ENCODE measurements at places on chromosomes 11 and 22.

DNA sequence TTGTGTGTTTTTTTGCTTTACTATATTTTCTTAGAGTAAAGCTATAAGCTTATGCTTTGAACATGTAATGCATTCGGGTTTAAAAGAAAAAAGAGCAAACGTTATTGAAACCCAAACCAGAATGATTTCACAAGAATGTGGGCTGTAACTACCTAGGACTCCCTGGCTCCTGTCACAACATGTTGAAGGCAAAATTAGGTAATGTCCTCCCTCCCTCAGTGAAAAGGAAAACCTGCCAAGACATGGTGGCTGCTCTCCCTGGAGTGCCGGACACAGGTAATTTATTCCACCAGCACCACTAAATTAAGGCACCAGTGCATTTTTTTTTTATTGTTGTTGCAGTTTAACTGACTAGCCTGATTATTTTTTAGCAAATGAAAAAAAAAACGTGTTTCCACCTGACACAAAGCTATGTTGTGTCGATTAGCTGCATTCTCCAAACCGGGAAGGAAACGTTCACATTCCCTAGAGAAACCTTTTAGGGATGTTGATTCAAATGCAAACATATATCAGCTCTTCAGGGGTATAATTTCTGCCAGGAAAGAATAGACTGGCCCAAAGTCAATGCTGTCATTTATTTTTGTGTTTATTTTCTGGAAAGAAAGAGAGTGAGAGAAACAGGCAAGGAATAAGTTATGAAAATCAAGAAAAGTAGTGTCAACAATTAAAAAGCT, 134.6 kb downstream of the CCDC34 start:
- no peak for DNase-seq

GRCh38 chr11:83782329-83782728, 496.2 kb upstream of the CCDC90B start:
- DNase-seq: no peak

DNA sequence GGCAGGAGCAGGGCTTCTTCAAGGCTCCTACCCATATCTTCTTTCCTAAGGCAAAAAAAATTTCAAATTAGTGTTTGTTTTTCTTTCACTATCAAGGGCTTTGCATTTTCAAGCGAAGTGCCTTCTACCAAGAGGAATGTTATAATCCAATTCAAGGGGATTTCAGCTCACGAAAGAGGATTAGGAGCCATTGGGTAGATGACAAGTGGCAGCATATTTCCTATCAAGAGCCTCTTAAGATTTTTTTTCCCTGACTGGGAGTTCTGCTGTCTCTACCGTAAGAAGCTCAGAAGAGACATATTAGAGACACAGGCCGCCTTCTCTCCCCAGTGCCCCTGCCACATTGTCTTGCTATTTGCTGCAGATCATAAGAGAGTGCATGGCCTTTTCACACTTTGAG, 55.9 kb upstream of the BMAL1 start:
- DNase-seq: no peak

DNA sequence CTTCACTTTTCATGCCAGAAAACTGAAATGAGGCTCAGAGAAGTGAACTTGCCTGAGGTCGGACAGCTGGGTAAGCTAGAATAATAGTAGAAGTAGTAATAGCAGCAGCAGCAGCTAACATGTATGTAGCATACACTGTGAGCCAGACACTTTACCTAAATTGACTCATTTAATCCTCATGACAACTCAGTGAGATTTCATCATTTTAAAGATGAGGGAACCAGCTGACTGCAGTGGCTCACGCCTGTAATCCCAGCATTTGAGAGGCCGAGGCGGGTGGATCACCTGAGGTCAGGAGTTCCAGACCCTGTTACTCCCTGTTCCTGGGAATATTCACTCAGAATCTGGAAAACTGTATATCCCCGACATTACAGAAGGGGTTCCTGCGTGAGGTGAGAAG, 154.5 kb downstream of the DBX1 start:
- DNase-seq: no peak

DNA sequence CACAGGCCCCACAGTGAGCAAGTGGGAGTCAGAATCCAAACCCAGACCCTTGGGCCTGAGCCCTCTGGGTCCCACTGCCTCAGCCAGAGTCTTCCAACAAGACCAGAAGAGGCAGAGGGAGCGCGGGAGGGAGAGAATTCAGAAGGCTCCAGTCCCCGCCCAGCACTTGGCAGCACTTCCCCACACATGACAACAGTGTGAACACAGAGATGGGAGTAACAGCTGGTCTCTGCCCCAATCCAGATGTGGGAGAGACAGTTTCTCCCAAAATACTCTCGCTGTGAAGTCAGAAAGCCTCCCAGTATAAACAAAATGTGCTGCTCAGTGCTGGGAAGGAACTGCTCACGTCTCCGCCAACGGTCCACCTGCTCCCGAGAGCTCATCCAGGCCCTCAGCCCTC, 219.9 kb downstream of the MN1 start:
- no peak for DNase-seq

GRCh38 chr11:70756341-70756740, 358.0 kb downstream of the CTTN start:
- no peak for DNase-seq

DNA sequence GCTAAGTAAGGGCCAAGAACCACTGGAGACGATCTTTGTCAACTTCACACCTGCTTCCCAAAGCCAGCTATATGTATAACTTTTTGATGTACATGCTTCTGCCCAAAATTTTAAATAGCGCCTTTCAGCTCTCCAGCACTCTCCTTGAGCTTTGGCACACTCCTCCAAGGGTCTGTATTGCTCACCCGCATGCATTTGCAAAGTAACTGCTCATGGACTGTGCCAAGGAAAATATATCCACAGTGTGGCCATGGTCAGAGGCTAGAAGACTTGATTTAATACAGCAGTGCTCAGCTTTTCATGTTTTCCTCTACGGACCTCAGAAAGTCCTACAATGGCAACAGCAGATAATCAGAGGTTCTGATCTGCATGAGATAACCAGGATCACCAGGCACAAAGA, 550.1 kb downstream of the SOX6 start:
- DNase-seq: no peak

- DNase-seq: no peak
These were observed 533.9 kb upstream of the CCDC90B start for GRCh38 chr11:83819931-83820549.

GRCh38 chr11:28528217-28528616, 420.0 kb downstream of the METTL15 start:
- no peak for DNase-seq

DNA sequence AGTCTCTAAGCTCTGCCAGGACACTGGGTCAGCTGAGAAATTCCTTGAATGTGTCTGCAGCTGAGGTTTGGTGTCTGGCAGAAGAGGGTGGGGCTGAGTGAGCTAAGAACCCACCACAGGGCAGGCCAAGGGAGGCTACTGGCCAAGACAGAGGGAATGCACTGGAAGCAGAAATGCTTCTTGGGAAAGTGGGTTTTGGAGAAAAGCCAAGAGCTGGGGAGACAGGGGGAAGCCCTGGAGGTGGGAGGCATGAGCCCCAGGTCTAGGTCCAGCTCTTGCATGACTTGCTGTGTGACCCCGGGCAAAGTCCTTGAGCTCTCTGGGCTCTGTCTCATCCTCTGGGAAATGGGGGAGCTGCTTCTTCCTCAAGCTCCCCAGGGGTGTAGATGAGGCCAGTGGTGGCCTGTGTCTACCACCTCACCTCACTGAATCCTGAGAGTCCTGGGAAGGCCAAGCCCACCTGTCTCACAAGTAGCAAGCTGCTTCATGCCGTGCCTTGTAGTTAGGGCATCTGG, 2.3 kb downstream of the MMP11 start:
- no peak for DNase-seq

GRCh38 chr11:10017050-10017449, 277.0 kb downstream of the SBF2 start:
- no peak for DNase-seq

DNA sequence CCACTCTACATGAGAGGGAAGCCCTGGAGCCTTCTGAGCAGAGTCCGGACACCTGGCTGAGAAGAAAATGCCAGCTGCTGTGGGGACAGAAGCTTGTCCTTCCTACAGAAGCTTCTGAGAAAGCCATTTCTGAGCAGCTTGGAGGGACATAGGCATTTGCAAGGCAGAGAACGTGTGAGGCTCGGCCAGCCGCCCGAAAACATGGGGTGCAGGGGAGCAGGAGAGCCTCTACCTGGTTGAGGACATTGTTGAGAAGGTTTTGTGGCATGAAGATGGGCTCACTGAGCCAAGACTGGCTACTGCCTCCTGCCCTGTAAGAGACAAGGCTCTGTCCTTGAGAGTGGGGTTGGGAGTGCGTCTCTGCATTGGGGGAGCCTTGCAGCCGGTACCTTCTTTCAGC, 25.3 kb downstream of the SAMM50 start:
- no peak for DNase-seq

DNA sequence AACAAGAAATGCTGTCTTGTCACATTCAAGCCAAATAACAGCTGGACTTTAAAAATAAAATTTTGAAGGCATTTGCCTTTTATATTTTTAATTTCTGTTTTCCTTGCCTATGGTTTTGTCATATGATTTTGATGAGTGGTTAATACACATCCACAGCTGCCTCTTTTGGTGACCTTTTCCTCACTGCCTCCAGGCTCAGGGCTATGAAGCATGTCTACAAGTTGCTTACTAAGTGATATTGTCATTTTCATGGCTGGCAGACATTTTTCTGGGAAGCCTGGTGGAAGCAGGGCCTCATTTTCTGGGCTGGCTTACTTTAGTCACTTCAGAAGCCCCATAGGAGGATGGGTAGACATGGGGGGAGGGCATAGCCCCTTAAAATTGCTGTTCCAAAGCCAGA, 344.9 kb downstream of the SOX6 start:
- DNase-seq: no peak

DNA sequence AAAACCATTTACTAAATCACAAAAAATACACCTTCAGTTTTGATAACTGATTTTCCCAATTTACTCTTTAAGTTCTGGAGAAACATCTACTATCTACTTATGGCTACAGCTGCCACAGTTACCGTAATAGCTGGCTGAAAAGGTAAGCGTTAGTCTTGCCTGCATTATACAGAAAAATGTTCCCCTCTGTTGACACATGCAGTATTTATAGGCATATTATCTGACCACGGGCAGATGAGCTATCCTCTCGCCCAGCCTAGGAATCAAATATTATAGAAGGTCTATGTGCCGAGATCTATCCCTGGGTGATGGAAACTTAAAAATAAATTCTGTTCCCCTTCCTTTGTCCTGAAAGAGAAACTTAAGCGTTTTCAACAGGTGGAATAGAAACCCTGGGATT, 283.8 kb downstream of the CADM1 start:
- DNase-seq: no peak

DNA sequence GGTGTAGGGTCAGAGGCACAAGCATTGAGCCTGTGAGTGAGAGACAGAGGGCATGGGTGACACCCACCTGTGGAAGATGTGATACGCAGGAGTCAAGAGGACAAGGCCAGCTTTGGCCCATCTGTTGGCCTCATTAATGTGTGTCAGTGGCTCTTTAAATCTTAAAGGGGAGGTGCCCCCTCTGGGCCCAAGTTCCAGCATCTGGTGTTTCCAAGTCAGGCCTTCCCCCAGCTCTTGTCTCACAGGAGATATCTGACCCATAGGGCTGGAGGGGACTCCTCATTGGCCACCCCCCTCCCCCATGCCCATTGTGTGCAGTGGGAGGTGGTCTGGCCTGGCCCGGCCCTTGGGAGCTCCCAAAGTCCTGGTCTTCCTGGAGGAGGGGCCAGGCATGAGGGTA, 8.9 kb downstream of the KCNK7 start:
- no peak for DNase-seq

- no peak for DNase-seq
These were observed 14.6 kb downstream of the ELFN2 start for GRCh38 chr22:37412495-37413250.

DNA sequence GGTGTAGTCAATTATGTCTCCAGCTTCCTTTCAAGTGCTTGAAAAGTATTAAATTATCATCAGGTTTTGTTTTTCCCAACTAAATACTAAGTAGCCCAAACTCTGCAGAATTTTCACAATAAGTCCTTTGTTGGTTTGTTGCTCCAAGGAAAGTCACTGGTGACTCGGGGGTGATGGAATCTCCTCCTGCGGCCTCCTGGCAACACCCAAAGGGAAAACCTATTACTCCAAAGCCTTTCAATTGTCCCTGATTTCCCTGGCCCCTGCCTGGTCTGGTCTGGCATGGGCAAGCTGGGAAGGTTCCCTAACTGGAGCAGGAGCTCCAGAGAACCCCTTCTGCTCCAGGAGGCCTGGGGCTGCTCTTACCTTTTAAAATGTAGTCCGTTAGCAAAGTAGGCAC, 47.9 kb downstream of the FEZ1 start:
- DNase-seq: no peak

- no peak for DNase-seq
These were observed 16.8 kb downstream of the RCN1 start for GRCh38 chr11:32107647-32108046.

DNA sequence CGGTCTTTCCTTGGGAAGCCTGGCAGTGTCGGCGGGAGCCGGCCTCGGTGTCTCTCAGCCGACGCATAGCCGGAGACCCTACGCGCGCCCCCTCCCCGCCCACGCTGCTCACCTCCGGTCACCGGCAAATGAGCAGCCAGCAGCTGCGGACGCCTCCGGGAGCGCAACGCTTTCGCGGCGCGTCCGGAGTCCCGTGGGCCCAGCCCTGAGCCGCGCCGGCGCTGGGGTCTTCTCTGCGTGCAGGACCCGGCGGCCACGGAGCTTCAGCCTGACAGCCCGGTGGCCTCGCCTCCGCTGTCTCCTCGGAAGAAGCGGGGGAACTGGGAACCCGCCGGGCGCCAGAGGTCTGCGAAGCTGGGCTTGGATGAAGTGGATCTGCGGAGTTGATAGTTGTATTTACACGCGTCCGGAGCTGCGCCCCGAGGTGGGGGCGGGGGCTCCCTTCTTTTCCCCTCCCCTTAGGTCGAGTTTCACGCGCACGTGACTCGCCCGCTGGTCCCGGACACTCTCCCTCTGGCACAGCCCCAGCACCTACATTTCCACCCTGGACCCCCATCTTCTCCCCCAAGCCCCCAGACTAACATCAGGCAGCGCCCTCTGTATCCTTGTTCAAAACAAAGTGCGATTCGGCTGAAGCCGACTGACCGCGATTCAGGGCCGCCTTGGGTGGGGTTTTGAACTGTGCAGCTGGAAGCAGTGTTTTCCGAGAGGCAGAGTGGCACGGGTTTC, at the start of gene SLC43A1:
TSS of gene SLC43A1 (minus strand) at position 371 of the 729 bp plus-strand sequence. CDS start 1,591 bp downstream, outside the sequence.
- no peak for DNase-seq

DNA sequence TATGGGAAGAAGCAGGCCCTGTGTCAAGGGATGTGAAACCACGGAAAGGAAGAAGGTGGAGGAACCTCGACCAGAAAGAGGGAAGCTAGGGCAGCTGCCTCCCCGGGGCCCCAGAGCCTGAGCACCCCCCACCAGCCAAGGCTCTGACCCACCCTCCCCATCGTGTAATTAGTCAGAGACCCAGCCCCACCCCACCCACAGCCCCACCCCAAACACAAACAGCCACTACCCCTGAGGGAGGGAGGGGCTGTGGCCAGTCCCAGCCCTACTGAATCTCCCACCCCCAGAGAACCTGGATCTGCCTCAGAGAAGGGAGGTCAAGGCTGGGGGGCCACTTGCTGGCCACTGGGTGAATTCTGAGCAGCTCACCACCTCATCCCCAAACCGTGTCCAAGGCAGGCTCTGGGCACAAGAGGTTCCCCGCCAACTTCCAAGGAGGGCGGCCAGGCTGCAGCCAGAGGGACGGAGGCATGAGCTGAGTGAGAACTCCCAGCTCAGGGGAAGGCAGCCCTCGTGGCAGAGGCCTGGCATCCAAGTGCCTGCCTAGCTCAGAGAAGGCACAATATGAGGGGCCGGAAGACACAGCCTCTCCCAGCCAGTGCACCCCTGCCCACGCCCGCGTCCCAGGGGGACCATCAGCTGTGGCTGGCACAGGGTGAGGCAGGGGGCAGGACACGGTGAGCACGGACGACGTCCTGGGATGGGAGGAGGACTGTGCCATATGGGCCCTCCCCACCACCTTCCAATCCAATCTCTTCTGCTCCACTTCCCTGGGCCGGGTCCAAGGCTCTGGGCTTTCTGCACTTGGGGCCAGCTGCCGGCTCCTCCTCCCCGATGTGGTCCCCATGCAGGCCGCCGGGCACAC, 2.7 kb downstream of the PLXNB2 start:
- no peak for DNase-seq
